SK-MEL-5 (cell line): ENCODE measurements at places on chromosomes 13 and 19.

GRCh38 chr19:35868172-35868822 is at the start of gene APLP1:
Gene APLP1, plus strand, starts transcription at chr19:35868574. Its CDS starts 63 bp downstream, at chr19:35868637.
- DNase-seq: peak; percentile 37

DNA sequence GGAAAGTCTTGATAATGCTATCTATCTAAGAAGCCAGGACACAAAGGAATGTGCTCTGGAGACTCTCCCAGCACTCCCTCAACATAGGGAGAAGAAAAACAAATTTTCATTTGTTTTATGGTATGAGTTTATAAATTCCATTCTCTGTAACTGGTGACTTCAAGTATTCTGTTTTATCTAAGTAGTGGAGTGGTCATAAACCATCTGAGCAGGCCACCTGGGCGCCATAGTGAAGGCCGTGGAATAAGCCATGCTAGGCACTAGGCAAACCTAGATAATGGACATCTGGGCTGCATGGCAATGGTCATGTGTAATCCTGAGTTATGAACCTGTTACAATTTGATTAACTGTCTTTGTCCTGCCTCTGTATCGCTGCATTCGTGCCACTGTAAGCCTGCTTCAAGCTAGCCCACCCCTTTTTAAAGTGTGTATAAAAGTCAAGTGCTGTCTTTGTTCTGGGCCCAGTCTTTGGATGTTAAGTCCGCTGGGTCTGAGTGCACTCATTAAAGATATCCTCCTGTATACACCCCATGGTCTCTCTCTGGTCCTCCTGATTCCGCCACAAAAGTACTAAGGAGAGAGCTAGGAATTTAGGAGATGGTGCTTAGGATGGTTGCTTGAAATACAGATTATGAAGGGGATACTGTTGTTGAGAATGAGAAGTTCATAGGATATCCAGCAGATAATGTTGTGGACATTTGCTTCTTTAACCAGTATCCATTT is 13.2 kb downstream of the GTF2F2 start:
- DNase-seq: no peak

DNA sequence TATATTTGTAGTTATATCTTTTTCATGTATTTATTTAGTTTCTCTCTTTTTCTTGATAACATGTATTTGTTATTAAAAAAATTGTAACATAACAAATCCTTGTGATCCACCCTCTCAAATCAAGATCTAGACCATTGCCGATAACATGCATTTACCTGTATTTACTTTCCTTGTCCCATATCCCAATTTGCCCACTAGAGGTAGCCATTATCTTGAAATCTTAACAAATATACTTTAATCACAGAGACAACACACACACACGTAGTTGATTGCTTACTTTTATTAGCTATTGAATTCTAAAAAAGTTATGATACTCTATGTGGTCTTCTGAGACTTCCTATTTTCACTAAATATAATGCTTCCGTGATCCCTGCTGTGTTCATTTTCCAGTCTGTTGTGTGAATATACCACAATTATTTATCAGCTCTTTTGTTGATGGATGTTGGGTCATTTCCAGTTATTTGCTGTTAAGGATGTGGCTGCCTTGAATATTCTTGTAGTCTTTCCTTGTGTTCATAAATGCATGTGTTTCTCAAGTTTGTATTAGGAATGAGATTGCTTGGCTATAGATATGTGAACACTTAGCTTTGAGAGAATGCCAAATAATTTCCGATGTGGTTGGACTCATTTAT is 31.3 kb upstream of the ZMYM2 start:
- peak; percentile 68 for DNase-seq

GRCh38 chr13:39259371-39260140 is 221.3 kb downstream of the NHLRC3 start:
- no peak for DNase-seq

GRCh38 chr13:98232456-98232855 is 55.4 kb upstream of the RNF113B start:
- DNase-seq: no peak

GRCh38 chr13:24250376-24251057 is 58.9 kb upstream of the C1QTNF9 start:
- DNase-seq: no peak

DNA sequence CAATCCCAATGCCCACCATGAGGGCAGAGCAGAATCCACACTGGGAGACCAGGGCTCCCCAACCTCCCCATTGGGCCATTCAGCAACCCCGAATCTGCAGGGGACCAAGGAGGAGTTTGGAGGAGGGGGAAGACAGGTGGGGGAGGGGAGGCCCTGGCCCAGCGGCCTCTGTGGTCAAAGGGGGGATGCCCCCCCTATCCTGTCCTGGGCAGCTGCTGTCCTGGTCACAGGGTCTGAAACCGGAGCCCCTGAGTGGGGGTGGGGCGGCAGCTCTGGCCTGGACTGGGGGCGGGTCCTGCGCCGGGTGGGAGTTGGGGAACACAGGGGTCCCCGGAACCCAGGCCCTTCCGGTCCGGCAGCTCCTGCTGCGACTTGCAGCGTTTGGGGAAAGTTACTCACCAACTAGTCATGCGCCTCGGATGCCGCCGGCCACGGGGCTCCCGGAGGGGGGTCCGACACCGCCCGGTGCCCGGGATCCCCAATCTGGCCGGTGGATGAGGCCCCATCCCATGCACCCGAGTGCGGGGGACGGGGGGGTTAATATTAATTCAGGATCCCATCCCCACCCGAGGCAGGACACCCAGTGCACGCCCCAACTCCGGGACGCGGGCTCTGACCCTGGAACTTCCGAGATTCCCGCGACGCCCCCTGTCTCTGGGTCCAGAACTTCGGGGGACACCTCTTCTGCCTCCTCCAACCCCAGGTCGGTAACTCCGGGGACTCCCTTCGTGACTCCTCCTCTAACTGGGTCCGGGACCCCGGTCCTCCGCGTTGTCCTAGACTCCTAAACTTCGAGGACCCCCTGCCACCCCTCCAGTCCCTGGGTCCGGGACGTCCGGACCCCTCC is 872 bp downstream of the HOMER3 start:
- peak; percentile 43 for DNase-seq

DNA sequence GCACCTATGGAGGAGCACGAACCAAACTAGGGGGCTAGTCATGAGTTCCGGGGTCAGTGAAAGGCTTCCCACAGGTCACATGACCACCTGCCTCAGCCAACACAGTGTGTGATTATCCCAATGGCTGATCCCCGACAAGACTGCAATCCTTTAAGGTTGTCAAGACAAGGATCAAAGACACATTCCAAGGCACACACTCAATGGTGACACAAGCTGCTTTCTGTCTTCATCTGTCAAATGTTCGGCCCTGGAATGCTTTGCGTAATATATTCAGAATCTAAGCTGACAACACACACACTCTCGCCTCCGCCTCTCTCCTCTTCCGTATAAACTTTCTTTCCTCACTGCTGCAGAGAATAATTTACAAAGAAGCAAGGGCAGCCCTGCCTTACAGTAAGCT is 11.7 kb downstream of the RANBP3 start:
- no peak for DNase-seq
